Cortex of kidney (tissue), 1 donor: ENCODE measurements at places on chromosomes 2 and 18.

DNA sequence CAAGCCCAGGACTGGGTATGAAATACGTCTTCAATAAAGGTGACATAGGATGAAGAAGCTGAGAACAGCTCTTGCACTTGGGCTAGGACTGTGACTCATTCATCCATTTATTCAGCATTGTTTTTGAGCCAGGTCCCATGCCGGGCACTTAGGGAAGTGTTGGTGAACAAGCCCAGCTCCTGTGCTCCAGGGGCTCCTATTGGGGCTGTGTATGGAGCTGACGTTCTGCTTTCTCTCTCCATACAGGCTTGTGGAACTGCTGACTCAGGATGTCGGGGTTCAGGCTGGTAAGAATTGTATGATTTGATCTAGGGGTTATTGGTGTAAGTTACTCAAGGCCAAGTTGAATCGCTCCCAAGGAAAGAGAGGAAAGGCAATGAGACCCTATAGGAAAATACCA is 24.0 kb downstream of the MYO7B start:
- no peak for DNase-seq

DNA sequence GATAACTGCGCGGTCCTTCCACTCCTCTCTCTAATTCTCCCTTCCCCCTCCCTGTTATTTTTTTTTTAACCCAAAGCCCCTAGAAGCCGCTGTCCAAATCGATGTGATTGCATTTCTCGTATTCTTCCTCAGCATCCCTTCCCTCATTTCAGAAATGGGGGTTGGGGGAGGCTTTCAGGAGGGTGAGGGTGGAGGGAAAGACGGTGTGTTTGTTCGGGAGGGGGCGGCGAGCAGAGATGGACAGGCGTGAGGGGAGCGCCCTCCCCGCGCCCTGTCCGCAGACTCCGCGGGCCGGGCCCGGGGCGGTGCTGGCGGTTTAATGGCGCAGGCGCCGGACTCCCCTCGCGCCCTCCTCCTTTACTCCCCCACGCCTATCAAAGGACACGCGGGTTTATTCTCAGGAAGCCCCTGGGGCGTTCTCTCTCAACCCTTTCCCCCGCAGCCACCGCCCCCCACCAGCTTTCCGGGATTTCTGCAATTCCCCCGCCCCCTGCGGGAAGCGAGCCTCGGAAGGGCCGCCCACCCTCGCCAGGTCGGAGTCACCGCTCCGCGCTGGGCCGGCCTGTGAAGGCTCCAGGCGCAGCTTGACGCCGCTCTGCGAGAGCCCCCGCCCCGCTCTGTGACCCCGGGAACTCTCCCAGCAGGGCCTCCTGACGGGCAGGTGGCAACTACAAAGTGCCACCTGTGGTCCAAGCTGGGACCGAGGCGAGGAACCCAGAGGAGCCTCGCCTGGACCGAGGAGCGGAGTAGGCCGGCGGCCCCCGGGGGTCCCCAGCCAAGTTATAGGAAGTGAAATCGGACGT is 981 bp downstream of the ST8SIA3 start:
- DNase-seq, result no peak

- no peak for DNase-seq
Observed at GRCh38 chr18:76564117-76564516, 69.1 kb upstream of the ZNF516 start.

DNA sequence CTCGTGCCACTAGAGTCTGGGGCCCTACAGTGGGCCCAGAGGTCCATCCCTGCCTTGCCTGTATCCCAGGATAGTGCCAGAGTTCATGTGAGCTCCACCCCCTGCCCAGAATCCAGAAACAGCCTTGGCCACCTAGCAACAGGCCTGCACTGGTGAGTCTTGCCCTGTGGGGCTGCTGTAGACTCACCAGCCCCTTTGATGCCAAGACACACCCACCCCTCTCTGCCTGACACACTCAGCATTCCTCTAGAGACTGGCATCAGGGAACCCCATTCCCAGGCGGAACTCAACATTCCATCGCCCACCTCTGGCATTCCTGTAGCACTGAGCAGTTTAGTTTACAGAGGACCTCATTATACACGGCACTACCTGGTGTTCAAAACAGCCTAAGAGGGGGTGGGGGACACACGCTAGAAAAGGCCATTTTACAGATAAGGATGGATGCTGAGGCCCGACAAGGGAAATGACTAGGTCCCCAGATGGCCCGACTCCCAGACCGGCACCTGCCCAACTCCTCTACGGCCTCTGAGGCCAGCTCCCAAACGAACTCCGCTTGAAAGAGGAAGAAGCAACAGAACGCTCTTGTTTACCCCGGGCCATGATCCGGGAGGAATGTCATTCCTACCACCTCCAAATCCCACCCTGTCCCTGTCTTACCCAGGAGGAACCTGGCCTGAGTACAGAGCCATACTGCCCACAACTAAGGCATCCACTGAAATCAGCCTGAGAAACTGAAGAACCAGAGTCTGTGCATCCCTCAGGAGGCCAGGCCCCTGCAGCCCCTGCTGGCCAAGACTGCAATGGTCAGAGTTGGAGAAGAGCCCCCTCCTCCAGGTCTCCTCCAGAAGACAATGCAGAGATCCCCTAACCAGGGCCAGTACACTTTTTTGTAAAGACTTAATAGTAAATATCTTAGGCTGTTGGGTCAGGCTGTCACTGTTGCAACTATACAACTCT is 180.2 kb downstream of the TNS1 start:
- no peak for DNase-seq

- no peak for DNase-seq
Observed at GRCh38 chr2:156704132-156704531, 268.0 kb downstream of the GPD2 start.

DNA sequence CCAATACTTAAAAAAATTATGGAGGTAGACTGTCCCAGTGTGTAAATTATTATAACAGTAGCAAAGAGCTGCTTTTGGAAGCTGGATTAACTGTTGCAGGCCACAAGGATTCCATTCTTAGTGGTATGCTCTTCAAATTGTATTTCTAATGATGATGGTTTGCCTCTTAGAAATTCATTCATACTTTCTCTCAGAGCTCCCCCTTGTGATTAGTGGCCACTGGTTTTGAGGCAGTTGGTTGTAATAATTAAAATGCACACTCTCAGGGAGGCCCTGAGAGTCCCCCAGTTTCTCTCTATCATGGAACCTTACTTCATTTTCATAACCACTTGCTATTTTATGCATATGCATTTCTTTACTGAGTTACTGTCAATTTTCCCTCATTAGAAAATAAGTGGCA is 122.5 kb downstream of the PLA2R1 start:
- DNase-seq, result no peak

- no peak for DNase-seq
Observed at GRCh38 chr18:22667156-22667555, 249.4 kb upstream of the CTAGE1 start.

GRCh38 chr2:23554054-23554697 is 169.2 kb downstream of the KLHL29 start:
- no peak for DNase-seq
